ENCODE measurements at places on chromosomes 1 and 21.

DNA sequence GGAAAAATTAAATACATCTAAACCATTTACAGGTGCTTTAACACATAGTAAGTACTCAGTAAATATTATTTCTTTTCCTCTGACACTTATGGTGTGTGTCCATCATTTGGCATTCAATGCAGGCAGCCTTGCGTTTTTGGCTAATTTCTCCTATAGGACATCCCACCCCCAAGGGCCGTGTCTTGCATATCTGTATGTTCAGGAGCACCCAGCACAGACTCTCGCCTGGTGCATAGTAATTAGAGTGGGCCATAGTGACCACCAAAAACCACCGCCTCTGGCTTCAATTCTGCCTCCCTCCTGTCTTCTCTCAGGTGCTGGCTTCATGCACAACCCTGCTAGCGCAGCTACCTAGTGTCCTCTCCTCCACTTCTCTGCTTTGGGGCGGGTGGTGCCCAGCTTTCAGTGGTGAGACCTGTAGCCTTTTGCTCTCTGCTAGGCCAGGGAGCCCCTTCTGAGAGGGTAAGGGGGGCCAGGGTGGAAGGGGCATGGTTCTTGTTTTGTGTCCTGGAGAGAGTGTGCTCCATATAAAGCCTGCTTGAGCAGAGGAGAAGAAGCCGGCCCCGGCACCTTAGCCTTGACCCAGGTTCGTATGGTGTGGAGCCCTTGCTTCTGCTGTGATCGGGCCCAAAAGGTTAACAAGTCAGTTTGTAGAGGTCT, 33.4 kb downstream of the BATF3 start:
- no peak for DNase-seq

DNA sequence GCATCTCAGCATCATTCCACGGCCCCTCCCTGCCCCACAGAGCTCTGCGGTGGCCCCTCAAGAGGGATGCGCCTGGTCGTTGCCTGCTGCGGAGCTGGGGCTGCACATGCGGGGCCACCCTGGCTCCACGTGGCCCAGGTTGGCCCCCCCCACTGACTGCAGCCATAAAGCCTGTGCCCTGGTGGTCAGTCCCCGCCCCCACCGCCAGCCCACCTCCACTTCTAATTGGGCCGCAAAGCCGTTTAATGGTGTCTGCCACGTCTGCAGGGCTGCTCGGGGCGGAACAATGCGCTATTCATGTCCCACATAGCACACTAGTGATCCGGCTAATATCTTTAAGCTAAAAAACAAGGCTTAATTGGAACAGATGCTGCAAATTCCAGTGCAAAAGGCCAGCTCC, 33.5 kb upstream of the ACTRT2 start:
- DNase-seq, result no peak

GRCh38 chr1:25813071-25813733, 6.6 kb upstream of the MTFR1L start:
- no peak for DNase-seq

GRCh38 chr1:37010011-37010410, 24.3 kb downstream of the GRIK3 start:
- no peak for DNase-seq

DNA sequence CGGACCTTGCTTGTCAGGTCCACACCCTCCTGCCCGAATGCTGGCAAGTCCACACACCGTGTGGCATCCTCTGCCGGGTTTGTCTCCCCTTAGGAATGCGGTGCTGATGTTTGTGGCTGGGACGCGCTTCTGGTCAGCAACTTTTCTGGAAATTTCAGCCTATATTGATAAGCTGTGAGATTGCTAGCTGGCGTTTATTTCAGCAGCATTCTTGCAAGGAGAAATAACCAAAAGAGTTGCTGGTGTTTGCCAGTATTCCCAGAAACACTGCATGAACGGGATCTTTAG, 601 bp downstream of the CEPT1 start:
- peak; percentile 37 for DNase-seq

GRCh38 chr1:6688001-6688400, 13.6 kb downstream of the DNAJC11 start:
- no peak for DNase-seq

GRCh38 chr1:39646232-39647081, 7.0 kb upstream of the HEYL start:
- DNase-seq, result peak; percentile 60

DNA sequence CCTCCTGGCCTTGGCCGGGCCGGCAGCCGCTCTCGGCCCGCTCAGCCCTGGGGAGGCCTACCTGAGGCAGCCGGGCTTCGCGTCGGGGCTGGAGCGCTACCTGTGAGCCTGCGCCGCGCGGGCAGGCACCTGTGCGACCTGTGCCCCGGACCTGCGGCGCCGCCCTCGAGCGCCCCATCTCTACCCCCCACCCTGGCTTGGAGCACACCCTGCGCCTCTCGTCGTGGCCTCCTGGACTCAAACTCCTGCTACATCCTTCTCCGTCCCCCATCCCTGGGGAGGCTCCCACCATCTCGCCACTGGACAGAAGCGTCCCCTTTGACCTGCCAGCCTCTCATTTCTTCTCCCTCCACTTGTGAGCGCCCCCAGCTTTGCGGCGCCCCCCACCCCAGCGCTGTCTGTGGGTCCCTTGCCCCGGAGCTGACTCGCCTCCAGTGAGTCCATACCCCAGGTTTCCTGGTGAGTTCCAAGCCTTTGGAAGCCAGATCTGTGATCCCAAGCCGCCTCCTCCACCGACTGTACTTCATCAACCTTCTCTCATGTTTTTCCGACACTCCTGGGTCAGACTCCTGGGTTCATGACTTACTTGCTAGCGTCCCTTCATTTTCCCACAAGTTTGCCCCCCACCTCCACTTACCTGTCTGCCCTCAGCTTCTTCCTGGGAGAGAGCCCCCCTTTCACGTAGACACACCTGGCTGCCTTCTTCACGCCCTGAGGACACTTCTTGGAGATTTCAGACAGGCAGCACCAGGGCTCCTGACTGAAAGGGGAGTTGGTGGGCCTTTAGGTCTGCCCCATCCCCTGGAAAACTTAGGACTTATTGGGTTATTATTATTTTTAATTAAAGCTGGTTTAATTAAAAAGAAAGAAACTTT, 1.3 kb downstream of the FOXE3 start:
- DNase-seq, result no peak

- no peak for DNase-seq
These were observed 70.1 kb upstream of the TMPRSS2 start for GRCh38 chr21:41578083-41578482.

- no peak for DNase-seq
These were observed 12.3 kb upstream of the IL22RA1 start for GRCh38 chr1:24155011-24155782.

GRCh38 chr1:33660244-33660643, 187.8 kb downstream of the ZSCAN20 start:
- DNase-seq, result no peak

DNA sequence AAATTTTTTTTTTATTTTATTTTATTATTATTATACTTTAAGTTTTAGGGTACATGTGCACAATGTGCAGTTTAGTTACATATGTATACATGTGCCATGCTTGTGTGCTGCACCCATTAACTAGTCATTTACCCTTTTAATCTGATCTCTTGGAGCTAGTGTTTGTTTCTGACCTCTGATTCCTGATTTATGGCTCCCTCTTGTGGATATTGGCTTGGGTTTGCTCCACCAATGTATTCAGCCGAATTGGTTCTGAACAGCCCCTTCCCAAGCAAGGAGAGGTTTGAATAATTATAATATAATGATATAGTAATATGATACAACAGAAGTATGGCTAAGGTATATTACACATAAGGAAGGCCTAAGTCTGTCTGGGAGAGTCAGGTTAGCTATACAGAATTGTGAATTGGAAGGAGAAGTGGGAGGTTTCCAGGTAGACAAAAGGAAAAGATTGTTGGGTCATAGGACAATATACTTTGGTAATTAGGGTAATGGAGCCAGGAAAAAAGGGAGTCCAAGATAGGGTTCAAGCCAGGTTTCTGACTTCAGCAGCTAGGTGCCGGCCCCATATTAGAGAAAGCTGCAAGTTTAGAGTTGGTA, 53.1 kb upstream of the HMCN1 start:
- peak; percentile 60 for DNase-seq

- DNase-seq, result no peak
These were observed 688.8 kb downstream of the PLA2G4A start for GRCh38 chr1:187517546-187517945.

DNA sequence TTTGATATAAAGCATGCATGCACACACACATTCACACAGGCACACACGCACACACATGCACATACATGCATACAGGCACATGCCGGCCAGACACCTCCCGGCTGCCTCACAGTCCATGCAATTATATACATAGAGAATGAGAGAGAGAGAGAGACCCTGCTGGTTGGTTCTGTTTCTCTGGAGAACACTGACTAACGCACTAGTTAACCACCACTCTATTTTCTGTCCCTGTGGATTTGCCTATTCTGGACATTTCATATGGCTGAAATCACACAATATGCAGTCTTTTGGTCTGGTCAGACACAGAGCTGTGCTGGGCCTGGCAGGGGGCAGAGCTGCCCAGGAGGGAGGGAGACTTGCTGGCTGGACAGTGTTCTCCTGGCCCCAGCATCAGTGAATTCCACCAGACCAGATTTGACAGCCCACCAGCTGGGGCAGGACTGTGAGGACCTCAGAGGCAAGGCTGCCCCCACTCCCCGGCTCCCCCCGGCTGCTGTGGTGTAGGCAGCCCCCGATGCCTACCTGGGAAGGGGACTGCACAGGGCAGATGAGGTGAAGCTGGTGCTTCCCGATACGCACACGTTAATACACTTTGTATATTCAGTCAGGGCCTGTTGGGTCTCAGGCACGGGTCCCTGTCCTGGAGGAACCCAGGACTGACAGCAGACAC, 152.2 kb downstream of the NPHP4 start:
- DNase-seq, result no peak

DNA sequence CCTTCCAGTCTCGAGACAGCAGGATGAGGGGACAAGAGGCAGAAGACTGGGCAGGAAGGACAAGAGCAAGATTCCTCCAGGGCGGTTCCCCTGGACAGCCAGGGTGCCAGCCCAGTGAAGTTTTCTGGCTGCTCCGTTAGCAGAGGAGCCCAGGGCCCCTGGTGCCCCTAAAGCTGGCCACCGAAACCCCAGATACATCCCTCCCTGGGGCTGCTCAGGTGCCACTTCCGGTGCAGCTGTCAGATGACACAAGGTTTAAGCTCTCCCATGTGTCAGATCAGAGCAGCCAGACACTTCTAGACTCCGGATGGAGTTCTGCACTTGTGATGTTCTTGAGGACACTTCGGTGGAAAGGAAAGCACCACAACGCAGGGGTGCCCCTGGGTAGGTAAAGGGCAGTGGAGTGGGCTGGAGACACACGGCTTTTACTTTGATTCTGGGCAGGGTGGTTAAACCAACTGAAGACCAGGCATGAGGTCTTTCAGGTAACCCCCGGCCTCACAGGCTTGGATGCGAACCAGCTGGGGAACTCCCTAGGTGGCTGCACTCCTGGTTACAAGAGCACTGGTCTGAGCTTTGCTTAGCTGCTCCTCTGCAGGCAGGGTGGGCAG, 85.7 kb downstream of the ITPKB start:
- peak; percentile 88 for DNase-seq

DNA sequence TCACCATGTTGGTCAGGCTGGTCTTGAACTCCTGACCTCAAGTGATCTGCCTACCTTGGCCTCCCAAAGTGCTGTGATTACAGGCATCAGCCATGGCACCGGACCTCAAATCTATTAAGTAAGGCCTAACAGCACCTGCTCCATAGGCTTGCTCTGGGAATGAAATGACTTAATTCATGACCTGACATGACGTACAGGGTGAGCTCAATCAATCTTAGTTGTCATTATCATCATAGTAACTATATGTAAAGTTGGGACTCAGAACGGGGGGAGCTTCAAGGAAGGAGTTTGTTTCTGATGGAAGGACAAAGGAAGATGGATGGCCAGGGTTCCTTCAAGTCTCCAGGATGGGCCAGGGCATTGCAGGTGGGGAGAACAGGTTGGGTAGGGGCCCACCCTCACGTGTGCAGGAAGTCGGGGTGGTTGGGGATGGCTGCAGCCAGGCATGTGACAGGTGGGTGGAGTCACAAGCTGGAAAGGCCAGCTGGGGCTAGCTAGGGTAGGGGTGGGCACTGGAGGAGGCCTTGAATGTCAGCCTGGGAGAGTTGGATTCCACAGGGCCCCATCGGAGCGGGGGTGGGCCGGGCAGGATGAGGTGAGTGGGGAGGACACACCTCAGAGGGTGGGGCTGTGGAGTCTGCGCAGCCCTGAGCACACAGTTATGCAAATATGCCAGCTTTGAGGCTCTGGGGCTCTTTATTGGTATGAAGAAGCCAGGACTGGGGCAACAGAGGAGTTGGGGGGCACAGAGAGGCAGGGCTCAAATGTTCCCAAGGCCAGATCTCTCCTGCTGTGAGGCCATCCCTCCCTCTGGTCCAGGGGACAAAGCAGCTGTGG, 9.6 kb downstream of the TRIM62 start:
- DNase-seq, result no peak

DNA sequence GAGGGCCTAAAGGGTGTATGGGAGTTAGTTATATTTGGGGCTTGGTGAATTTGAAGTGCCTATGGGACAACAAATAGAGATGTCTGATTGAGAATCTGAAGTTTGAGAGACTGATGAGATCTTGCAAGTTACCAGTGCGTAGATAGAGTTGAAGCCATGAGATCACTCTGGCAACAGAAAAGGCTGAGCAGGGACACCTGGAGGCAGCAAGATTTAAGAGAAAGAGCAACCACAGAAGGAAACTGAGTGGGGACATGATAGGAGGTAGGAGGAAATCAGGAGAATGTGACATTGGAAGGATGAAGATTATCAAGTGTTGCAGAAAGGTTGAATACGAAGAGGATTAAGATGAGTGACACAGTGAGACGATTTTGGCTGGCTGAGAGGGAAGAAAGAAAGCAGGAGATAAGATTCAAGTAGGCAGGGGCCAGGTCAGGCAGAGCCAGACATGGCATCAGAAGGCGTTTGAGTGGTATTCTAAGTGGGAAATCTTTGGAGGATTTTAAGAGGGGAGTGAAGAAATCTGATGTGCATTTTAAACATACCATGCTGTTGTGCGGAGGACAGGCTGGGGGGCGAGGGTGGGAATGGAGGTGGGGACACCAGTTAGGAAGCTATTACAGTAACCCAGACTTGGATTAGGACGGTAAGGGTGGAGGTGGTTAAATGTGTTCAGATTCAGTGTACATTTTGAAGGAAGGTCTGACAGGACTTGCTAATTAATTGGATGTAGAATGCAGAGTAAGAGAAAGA, 3.0 kb upstream of the MPL start:
- no peak for DNase-seq

DNA sequence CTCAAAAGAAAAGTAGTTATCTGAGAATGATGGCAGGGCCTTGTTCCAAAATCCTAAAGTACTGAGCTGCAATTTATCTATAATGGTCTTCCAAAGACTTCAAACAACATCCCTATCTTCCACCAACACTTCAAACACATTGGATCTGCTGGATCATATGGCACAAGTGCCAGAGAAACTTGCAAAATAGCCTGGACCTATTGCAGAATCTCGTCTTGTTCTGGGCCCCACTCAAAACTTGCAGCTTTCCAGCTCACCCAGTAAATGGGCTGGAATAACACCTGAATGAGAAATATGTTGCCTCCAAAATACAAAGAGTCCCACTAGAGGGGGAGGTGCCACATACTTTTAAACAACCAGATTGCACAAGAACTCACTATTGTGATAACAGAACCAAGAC, 44.0 kb upstream of the PKN2 start:
- no peak for DNase-seq

Data from RPMI8226 (cell line).